B cell (primary cell): ENCODE measurements at places on chromosomes 1 and 21. TPM values are rescaled to one million over a fixed set of nuclear protein-coding genes. Genes with fewer than 3 reads are reported as not detected.

DNA sequence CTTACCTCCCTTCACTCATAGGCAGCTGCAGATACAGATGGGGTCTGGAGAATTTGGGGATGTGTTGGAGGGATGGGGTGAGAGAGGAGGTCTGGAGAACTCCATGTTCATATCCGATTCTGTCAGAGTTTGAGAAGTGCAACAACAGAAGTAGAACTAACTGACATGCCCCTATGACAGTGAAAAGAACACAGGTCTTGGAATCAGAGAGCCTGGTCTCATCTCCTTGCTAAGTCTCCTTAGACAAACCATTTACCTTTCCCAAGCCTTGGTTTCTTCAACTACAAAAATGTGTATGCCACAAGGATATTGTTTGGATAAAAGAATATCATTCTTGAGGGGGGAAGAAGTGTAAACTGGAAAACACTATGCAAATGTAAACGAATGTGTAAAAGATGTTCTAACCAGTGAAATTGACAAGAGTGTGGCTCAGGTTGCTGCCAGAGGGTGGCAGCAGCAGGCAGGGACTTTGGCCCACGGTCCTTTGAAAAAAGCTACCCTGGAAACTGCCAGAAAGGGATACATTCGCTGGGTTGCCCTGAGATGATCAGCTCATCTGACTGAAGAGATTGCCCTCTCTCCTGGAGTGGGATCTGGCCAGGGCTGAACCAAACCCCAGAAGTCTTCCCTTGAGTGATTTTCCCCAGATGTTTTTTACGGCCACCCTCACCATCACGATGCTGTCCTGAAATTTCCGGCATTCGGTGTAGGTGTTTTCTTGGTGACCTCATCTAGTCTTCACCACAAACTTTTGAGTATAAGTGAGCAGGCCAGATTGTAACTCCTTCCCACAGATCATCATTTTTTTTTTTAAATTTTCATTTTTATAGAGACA, 17.0 kb upstream of the CD2 start:
- DNase-seq, result peak; percentile 68

- DNase-seq, result no peak
Measured at GRCh38 chr1:218679988-218680748, 335.0 kb downstream of the TGFB2 start.

The SH3BGRL3 gene
- 230 and 232 TPM in 2 replicates for total RNA-seq

The FNDC10 gene
- 1.4 and 1.6 TPM in 2 replicates for total RNA-seq

DNA sequence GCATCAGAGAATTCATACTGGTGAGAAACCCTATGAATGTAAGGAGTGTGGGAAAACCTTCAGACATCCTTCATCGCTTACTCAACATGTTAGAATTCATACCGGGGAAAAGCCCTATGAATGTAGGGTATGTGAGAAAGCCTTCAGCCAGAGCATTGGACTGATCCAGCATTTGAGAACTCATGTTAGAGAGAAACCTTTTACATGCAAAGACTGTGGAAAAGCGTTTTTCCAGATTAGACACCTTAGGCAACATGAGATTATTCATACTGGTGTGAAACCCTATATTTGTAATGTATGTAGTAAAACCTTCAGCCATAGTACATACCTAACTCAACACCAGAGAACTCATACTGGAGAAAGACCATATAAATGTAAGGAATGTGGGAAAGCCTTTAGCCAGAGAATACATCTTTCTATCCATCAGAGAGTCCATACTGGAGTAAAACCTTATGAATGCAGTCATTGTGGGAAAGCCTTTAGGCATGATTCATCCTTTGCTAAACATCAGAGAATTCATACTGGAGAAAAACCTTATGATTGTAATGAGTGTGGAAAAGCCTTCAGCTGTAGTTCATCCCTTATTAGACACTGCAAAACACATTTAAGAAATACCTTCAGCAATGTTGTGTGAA, 12.8 kb downstream of the ZFP69B start:
- peak; percentile 29 for DNase-seq

The IL20 gene
- not detected in 2 replicates for total RNA-seq

DNA sequence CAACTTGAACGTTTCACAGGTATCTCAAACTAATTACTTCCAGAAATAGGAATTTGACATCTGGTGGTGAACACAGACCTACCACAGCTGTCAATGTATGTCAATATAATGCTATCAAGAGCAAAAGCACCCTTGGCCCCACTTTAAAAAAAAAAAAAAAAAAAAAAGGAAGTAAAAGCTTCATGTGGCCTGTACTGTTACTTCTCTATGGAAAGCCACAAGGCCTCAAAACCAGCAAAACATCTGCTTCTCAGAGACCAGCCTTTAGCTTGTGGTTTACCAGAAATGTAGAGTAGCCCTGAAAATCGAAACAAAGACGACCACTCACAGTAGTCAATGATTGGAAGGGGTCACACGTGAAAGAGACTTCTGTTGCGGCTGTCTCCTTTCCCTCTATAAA, 109.6 kb downstream of the SLC45A1 start:
- DNase-seq, result peak; percentile 91

DNA sequence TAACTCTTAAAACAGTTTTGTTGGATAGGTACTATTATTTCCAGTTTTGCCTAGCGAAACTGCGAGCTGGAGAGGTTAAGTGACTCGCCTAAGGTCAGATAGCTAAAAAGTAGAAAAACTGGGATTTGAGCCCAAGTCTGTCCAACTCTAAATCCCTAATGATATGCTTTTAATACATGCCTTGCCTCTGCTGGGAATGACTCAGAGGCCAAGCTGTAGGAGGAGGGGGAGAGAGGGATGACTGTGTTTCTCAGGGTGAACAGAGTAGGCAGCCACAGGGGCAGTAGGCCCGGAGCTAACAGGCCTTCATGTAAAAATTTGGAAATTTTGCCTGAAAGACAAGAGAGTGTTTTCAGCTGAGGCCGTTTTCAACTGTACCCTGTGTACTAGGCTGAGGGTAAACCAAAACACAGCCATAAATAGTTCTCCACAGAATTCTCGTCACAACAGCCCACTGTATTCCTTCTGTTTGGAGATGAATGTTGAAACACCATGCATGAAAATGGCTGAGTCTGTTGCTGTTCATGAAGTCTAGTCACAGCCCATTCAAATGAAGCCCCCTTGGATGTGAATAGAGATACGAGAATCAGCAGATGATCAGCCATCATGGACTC, 107.5 kb upstream of the HOOK1 start:
- no peak for DNase-seq

The LPAR3 gene
- 0.36 TPM in 1 of 2 replicates, not detected in the other for total RNA-seq

DNA sequence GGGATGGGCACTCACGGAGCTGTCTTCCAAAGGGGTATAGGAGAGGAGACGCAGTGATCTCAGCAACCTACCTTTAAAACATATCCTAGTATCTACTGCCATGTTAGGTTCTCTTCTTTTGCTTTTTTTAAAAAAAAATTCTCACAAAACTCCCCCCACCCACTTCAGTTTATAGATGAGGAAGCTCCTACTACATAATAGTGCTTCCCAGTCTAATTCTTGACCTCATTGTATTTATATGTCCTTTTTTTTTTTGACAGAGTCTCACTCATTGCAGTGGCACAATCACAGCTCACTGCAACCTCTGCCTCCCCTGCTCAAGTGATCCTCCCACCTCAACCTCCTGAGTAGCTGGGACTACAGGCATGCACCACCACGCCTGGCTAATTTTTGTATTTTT, 99.9 kb downstream of the OSBPL9 start:
- DNase-seq, result no peak

DNA sequence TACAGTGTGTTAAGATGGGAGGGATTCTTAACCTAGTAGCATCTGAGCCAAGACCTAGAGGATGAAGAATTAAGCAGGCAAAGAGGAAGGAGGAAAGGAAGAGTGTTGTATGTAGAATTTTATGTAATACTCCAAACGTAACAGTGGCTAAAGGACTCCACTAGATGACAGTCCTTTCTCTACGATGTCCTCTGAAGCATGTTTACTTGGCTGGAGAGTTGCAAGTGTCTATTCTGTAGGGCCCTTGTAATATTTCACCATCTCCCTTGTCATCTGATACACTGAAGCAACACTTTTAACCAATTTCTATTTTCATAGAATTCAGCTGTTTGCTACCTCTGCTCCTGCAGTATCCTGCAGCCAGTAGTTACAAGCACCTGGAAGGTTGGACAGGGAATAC, 2.2 kb upstream of the YBX1 start:
- no peak for DNase-seq

DNA sequence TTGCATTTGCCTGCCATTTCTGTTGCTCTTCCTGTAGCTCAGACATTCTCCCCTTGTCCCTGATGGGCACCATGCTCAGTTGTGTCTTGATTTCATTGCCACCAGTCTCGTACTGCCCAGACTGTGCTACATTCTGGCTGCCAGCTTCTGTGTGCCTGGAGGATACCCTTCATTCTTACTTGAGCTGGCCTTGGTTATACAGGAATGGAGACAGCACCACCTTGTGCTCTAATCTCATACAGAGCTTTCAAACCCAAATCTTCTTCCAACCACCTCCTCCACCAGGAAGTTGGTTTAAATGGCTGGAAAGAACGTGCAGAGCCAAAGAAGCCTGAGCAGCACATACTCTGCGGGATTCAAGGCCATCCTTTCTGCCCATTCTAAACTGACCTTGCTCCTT, 165.3 kb downstream of the SLC35F3 start:
- DNase-seq, result no peak

The OLIG1 gene
- total RNA-seq, result not detected in 2 replicates

GRCh38 chr1:38892976-38893375, 11.6 kb upstream of the GJA9 start:
- no peak for DNase-seq

DNA sequence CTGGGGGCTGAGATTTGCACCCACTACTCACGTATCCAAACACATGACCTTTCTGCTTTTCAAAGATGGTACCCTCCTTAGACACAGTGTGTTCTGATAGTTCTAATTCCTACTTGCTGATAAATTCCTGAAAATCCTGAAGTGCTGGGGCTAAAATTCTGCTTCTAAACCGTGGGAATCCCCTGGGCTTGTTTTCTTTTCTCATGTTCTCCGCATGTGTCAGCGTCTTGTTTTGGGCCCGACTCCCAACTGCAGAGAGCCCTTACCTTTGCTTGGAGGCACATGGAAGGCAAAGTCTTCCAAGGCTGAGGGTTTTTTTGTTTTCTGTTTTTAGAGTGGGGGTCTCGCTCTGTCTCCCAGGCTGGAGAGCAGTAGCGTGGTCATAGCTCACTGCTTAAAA, 27.2 kb downstream of the PSMG1 start:
- DNase-seq, result no peak

GRCh38 chr1:25579292-25580252, 36.2 kb downstream of the LDLRAP1 start:
- no peak for DNase-seq

The ACTL8 gene
- total RNA-seq, result not detected in 2 replicates
